DMS53 (cell line): ENCODE measurements at places on chromosomes 1 and 21.

DNA sequence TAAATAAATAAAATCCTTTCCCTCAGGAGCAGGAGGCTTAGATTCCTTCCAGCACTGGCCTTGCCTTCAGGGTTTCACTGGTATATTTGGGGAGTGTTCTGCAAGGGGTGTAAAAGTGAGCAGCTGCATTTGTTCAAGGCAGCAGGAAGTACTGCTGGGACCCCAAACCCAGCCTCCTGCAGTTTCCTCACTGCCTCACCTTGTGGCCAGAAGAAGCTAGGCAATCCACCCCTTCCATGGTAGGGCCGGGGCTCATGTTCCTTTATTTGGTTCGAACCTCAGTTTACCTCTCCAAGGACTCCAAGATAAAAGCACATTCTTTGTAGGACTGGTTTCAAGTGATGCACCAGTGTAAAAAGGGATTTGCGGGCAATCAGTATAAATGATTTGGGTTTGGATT is 21.0 kb upstream of the CFAP126 start:
- no peak for DNase-seq

- no peak for DNase-seq
Measured at GRCh38 chr1:114199017-114199594, 45.4 kb upstream of the SYT6 start.

DNA sequence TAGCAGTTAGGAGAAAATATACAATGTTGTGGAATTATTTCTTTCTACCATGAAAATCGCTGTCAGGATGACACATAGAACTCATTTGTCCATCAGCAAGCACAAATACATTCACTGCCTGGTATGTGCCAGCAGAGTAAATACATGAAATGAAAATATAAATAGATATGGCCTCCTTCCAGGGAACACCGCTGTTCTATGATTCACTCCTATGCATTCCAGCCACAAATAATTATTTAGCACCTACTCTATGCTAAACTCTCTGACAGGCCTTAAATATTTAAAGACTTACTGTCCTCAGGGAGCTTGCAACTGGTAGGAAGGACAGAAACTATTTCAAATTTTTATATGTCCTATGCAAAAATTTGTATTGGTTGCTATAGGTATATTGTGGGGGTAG is 975.0 kb upstream of the NCAM2 start:
- no peak for DNase-seq

DNA sequence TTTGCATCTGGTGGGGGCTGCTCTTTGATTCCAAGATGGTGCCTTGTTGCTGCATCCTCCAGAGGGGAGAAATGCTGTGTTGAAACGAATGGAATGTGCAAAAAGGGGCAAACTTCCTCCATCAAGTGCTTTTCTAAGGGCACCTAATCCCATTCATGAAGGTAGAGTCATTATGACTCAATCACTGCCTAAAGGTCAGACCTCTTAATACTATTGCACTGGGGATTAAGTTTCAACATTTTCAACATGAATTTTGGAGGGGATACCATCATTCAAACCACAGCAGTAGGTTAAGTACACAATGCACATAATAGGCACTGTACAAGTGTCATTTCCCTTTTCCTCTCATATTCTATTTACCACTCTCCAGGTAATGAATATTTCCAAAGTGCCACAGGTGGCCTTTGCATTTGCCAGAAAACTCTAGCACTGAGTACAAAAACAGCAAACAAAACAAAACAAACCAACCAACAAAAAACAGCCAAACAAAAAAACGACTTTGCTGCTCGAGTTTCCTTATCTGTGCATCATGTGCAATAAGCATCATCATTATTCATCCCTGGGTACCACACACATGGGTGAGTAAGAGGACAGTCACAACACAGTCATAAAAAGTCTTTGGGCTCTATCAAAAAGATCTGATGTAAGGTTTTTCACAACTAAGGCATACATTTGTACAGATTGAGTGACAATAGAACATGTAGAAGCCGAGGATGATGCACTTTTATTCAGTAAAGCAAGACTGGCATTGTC is 42.5 kb downstream of the IFI44 start:
- peak; percentile 86 for DNase-seq

- DNase-seq: no peak
Measured at GRCh38 chr1:113109908-113110554, 37.0 kb downstream of the LRIG2 start.

DNA sequence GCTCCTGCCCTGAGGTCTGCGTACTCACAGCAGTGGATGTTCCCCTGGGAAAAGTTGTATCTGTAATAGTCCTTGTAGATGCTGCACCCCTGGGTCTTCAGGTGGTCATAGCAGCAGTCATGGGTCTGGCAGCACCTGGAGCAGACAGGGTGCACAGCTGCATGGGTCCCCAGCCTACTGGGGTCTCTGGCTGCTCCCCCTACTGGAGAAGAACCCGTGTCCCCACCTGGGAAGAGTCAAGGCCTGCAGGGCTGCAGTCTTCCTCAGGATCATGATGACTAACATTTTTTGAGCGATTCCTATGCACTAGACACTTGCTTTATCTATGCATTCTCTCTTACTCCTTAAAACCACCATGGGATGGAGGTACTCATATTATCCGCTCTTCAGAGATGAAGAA is 3.9 kb downstream of the PLA2G2D start:
- DNase-seq: no peak

DNA sequence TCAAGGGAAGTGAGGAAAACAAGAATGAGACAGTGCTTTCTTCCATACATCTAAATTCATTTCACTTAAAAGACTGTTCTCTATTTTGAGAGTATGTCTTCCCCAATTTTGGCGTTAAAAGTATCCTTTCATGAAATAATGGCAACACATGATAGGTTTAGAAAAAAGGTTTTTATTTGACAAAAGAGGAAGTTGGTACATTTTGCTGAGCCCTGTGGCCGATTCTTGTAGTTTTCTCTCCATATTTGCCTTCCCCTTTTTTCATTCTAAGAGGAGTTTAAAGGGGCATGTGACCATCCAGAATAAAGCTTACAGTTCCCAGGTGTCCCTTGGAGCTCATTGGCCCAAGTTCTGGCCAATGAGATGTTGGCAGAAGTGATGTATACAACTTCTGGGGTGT is 140.4 kb upstream of the KCNE2 start:
- no peak for DNase-seq

GRCh38 chr1:81424061-81424460 is 376.7 kb upstream of the ADGRL2 start:
- DNase-seq: peak; percentile 58

DNA sequence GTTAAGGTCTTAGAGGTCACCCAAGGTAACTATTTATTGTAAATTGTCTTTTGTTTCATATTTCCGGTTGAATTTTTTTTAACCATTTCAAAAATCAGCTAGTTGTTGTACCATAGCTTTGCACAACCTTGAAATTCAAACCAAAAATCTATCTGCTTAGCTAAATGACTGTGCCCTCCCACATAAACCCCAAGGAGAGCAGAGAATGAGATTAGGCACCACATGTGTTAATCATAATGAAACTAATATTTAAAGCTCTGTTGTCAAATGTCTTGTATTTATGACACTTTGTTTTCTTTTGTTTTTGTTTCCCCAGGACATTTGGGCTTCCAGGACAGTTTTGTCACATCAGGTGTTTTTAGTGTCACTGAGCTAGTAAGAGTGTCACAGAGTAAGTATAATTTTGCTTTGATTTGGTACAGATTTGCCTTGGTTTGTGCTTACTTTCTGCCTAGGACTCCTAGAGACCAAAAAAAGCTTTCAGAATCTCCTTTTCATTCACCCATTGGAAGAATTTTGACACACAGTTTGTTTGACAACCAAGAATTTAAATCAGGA is 249.9 kb downstream of the NFIA start:
- DNase-seq: no peak

DNA sequence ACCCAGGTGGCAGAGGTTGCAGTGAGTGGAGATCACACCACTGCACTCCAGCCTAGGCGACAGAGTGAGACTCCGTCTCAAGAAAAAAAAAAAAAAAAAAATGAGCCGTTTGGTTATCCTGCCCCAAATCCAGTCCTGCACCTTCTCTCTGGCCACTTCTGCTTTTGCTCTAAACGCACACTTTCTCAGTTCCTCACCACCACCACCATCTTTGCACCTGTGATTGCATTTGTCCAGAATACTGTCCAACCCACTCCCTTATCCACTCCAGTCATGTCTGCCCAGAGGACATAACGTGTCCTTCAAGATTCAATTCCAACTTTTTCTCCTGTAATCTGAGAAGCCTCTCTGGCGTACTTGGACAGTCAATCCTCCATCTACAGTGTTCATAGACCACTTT is 2.2 kb upstream of the NEK2 start:
- DNase-seq: no peak

DNA sequence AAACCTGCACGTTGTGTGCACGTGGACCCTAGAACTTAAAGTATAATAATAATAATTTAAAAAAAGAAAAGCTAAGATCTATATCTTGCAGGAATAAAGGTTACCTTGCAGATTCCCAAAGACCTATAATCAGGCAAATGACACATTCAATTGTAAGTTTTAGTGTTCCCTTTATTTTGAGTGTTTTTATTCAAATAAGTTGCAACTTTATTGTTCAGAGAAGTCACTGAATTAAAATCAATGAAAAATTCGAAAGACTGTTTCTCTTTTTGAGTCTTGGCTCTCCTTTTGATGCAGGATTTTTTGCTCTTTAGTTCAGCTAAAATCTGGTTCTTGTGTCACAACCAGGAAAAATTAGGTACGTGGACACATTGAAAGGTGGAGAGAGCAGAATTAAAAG is 27.8 kb upstream of the TNFSF4 start:
- DNase-seq: no peak

- DNase-seq: peak; percentile 65
Measured at GRCh38 chr1:157315544-157315943, 177.3 kb upstream of the ETV3 start.

DNA sequence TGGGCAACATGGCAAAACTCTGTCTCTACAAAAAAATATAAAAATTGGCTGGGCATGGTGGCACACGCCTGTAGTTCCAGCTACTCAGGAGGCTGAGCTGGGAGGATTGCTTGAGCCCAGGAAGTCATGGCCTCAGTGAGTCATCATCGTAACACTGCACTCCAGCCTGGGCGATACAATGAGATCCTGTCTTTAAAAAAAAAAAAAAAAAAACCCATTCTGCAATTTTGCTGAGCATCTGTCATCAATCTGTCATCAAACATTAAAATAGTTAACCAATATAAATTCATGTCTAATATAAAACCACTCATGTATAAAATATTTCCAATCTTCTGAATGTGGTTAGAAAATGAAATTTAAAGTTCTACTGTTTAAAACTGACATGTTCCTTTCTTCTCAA is 56.9 kb downstream of the LPAR3 start:
- DNase-seq: peak; percentile 71

DNA sequence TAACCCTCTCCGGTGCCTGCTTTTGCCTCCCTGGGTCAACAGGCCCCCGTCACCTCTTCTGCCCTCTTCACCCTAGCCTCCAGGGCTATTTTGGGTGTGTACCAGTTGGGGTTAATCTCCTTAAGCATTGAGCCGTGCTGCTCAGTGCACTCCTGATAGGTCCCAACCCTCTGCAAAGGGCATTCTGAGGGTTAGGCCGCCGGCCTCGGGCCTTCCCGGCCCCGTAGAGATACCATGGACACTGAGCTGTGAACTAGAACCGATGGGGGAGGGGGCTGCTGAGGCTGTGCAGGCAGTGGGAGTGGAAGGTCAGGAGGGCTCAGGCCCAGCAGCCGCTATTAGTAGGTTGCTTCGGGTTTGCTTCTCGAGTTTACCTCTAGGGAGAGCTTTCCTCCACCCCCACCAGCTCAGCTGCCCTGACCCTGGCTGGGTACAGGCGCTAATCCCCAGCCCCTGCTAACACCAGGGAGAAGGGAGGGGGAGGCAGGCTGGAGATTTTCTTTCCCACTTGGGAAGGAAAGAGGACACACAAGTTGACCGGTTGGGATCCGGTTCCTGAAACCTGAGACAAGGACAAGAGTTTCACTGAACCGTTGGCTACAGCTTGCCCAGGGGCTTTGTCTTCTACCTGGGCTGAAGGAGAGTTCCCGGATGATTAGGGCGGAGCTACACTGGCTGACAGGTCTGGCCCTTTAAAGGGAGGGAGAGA is 4.8 kb downstream of the LMOD1 start:
- peak; percentile 64 for DNase-seq

GRCh38 chr1:25944986-25945385 is 38.8 kb upstream of the STMN1 start:
- peak; percentile 22 for DNase-seq

DNA sequence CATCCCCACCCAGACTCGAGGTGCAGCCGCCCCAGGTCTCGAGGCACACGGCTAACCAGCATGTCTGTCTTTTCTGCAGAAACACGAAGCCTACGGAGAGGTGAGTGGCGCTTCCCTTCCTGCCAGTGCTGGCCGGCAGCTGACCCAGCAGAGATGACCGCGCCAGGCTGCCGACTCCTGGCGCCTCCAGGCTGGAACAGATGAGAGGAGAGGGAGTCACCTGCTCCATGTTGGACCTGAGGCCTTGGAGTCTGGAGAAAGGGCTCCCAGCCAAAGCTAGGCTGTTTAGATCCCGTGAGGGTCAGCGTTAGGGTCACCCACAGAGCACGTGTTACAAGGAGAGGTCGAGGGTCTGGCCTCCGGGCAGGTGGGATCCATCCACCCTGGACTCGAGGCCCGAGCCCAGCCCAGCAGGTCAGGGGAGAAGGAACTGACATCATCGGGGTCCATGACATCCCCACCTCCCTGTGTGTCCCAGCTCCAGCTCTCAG is 14.9 kb downstream of the COL6A2 start:
- DNase-seq: no peak

- DNase-seq: no peak
Measured at GRCh38 chr1:159142391-159142663, 29.1 kb upstream of the CADM3 start.

DNA sequence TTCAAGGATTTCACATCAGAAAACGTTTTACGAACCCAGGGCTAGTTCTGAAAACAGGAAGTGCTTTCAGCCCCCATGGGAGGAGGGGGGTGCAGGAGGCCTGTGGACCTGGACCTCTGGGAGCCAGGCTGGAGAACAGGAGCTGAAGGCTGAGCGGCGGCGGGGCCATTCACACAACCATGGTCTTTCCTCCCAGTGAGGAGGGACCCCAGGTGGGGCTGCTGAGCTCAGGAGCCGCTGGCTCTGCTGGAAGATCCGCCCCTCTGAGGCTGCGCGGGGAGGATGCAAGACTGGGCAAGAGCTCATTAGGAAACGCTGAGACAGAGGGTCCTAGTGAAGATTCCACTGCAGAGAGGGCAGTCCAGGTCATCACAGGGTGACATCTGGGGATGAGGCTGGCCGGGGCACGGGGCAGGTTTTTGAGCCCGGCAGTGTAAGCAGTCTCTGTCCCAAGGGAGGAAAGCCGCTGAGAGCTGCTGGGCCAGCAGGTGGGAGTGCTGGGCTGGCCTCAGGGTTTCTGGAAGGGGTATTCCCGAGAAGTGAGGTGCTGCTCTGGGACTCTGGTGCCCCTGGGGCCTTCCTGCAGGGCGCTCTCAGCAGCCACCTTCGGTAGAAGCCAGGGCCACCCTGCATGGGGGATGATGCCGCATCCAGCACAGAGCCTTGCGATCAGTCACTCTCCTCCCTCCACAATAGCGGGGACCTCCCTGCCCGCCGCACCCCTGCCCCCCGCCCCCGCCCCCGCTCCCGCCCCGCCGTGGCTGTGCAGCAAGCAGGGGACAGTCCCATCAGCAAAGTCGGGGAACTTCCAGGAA is 7.5 kb downstream of the MX2 start:
- no peak for DNase-seq
